Stimulated activated CD4-positive, alpha-beta T cell treated with anti-CD3 and anti-CD28 coated beads, Interleukin-2, amount 100 ng/mL, for 48 hours (primary cell): ENCODE measurements at places on chromosomes 5 and 9.

GRCh38 chr9:34986540-34987047, 3.0 kb upstream of the DNAJB5 start:
- DNase-seq: no peak

- peak; percentile 96 for DNase-seq
Measured at GRCh38 chr5:180810210-180810958, 7.8 kb upstream of the MGAT1 start.

- no peak for DNase-seq
Measured at GRCh38 chr5:144812763-144813162, 642.1 kb downstream of the KCTD16 start.

GRCh38 chr5:39517800-39518199, 93.0 kb upstream of the DAB2 start:
- DNase-seq: no peak

GRCh38 chr5:37208883-37209797, 40.0 kb downstream of the CPLANE1 start:
- peak; percentile 2 for DNase-seq

DNA sequence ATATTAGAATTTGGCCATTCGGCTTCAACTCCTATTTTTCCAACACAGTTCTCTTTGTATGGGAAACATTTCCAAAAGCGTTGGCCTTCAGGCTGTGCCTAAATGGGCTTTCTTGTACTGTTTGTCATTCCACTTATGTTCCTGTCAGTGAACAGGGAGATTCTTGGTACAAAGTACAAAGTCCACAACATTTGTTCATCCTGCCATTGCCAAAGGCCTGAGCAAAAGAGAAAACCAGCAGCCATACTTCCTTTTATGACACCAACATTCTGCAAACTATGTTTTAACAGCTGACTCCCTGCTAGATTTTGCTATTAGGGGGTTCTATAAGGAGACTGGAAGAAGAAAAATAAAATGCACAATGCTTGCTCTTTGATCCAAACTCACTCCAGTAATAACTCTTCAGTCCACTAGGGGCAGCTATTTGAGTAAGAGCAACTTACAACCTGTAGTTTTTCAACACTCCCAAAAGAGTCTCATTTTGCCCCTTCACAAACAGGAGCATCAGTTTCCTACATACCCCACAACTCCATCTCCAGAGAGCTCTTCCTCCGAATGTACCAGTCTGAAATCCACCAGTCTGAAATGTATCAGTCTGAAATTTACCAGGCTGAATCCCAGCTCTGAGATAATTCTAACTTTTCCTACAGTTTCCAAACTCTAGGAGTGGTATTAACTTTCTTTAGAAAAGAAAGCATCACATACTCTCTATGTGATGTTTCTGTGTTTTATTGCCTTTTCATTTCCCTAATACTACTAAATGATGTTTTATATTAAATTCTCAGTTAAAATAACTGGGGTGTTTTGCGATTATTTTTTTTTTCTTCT, 693.8 kb downstream of the DNAH5 start:
- DNase-seq: no peak
